Upper lobe of right lung (tissue), 1 donor: ENCODE measurements at places on chromosomes 11 and 22. TPM values are rescaled to one million over a fixed set of nuclear protein-coding genes. Genes with fewer than 3 reads are reported as not detected.

Gene OR6A2
- not detected for total RNA-seq

GRCh38 chr22:50526108-50526833 lies 873 bp upstream of the SCO2 start:
- H3K27ac ChIP-seq: peak overlapping the region; percentile 93
- no peaks in the 10 kb centered on the region for H3K27me3 ChIP-seq
- H3K4me3 ChIP-seq: peak overlapping the region; percentile 90

Gene ZNF280B
- total RNA-seq: 0.49 TPM

GRCh38 chr22:50112151-50113118 lies 22.6 kb downstream of the MOV10L1 start:
- no peak overlapping the region for H3K4me3 ChIP-seq
- H3K27ac ChIP-seq: no peak overlapping the region
- H3K27me3 ChIP-seq: no peaks in the 10 kb centered on the region
- H3K4me1 ChIP-seq: no peaks in the 10 kb centered on the region
- DNase-seq: no peak

DNA sequence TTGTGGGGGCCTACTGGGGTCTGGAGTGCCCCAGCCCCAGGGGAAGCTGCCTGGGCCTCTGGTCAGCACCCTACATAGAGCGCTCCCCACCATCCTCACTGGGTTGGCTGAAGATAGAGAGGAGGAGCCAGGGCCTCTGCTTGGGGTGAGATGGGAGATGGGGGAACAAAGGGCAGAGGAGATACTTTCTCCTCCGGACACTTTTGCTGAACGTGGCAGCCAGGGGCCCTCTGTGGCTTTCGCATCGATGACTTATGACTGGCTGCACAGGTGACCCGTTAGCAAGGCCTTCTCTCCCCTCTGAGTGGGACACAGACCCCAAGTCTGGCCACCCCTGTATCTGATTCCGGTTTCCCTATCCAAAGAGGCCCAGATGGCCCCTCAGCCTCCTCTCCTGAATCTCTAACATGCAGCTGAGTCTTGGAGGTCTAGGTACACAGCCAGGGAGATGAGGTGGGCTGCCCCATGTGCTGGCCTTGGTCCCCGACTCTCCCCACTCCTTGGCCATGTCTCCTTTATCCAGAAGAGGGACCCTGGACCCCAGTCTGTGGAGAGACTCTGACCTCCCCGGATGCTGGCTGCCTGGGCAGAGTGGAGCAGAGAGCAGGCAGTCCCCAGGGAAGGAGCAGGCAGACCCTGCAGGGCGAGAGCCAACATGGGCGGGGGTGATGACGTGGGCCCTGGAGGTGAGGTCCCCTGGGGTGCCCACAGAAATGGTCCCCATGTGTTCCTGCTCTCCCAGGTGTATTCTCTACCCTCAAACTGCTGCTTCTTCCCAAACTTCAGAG lies 59.3 kb upstream of the NECTIN1 start:
- no peaks in the 10 kb centered on the region for H3K36me3 ChIP-seq
- no peaks in the 10 kb centered on the region for H3K4me1 ChIP-seq
- peak; percentile 51 for DNase-seq
- no peak overlapping the region for H3K4me3 ChIP-seq

Gene TENM4
- 4.3 TPM for total RNA-seq

Gene OR52B2
- not detected for total RNA-seq

Gene GP1BB
- total RNA-seq: 1.3 TPM

GRCh38 chr11:86644291-86644690 lies 28.1 kb downstream of the ME3 start:
- no peak overlapping the region for H3K4me3 ChIP-seq
- H3K36me3 ChIP-seq: no peaks in the 10 kb centered on the region
- H3K27me3 ChIP-seq: no peaks in the 10 kb centered on the region
- peaks cover 5% of the 10 kb centered on the region for H3K4me1 ChIP-seq
- H3K27ac ChIP-seq: no peak overlapping the region

GRCh38 chr11:83511646-83512045 lies 225.5 kb upstream of the CCDC90B start:
- no peak overlapping the region for H3K4me3 ChIP-seq
- no peaks in the 10 kb centered on the region for H3K36me3 ChIP-seq
- H3K27ac ChIP-seq: no peak overlapping the region
- H3K4me1 ChIP-seq: no peaks in the 10 kb centered on the region

DNA sequence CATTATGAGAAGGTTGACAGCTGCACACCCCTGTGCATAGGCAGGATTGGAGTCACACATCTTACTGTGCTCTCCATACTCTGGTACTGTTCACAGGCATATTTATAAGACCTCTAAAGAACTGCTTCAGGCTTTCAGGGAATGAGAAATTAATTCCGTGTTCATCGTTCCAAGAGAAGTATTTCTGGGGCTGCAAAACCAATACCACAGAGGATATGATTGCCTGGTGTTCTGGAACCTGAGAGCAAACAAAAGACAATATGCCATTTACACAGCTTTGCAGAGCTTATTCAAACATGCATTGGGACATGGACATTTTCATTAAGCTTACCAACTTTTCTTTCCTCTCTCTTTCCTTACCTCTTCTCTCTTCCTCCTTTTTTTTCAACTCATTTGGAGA lies 388.7 kb downstream of the NTM start:
- H3K36me3 ChIP-seq: no peaks in the 10 kb centered on the region
- H3K27me3 ChIP-seq: no peaks in the 10 kb centered on the region
- no peaks in the 10 kb centered on the region for H3K4me1 ChIP-seq
- H3K27ac ChIP-seq: no peak overlapping the region
- DNase-seq: no peak

DNA sequence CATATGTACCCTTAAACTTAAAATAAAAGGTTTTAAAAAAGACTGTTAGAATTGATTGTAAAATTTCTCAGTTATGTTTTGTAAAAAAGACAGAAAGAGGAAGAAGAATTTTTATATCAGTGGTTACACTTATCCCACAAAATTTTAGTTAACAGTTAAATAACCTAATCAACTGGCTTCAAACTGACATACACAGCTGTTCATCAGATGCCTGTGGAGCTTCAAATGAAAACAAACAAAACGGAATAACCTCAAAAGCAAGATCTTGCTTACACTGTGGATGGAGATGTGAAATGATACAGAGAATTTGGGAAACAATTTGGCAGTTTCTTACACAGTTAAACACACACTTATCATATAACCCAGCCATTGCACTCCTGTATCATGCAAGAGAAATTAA lies 521.0 kb downstream of the ETS1 start:
- no peaks in the 10 kb centered on the region for H3K4me1 ChIP-seq
- no peak overlapping the region for H3K4me3 ChIP-seq
- no peak overlapping the region for H3K27ac ChIP-seq
- DNase-seq: no peak
- no peaks in the 10 kb centered on the region for H3K36me3 ChIP-seq
